Amygdala (tissue), 56 donors: ENCODE measurements at places on chromosomes 7 and 10.

DNA sequence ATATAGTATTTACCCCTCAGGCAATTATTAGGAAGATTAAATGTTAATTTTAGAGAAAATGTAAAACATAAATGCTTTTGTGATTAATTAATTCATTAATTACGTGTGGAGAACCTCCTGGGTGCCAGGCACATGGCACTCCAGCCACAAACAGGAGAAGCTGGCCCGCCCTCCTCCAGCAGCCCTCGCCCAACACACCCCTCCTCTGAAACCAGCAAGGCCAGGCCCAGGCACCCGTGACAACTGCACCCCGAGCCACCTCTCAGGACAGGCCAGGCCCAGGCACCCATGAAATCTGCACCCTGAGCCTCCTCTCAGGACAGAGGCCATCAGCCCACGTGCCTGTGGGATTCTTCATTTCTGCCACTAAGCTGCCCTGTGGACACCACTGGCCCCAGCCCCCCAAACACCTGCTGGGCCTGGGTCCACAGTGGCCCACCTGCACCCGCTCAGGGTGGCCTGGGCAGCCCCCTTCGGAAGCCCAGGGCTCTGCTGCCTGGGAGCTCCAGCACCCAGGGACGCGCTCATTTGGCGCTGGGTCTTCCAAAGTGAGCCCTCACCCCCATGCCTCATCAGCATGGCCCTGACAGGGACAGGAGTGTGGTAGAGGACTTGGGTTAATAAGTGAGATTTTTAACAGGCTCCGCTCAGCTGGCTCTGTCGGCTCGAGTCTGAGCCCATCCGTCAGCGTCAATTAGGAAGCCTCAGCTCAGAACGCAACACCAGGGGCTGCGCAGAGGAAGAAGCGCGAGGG is 482.1 kb downstream of the DNAJB6 start:
- DNase-seq, result no peak

DNA sequence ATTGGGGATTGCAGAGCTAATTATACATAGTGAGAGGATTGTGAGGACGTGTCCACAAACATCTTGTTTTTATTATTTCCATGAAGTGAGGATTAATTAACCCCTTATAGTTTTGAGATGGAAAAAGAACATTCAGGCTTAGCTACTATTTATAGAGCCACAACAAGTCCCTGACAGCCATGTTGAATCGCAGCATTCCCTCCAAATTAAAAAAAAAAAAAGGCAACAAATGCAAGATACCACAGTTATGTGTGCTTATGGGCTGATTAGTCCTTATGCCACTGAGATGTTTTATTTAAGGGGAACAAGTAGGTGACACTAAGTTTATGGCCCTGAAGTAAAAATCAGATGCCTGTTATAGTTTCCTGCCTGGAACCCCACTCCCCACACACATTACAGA is 350.3 kb downstream of the GPAM start:
- no peak for DNase-seq

DNA sequence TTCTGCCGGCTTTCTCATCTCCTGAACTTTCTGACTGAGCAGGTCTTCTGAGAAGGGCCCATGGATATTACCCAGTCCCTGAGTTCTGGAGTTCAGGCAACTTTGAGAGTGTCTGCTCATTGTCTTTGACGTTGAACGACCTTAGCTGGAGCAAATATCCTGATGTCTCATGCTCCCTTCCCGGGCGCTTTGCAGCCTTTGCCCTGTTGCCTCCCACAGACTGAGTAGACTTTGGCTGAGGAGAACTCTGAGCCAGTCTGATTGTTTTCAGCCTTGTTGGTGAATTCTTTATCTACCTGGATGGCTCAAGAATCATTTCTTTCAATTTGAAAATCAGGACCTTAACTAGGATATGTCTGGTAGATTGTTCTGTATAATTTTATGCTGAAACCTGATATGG is 353.7 kb downstream of the GLRX3 start:
- DNase-seq, result no peak

- no peak for DNase-seq
Measured at GRCh38 chr10:47336387-47337134, 11.6 kb upstream of the RBP3 start.

GRCh38 chr7:121557034-121557892 is 161.2 kb upstream of the FAM3C start:
- DNase-seq, result no peak

- peak; percentile 42 for DNase-seq
Measured at GRCh38 chr10:61900829-61901792, at the start of gene ARID5B. TSS of gene ARID5B (plus strand) at chr10:61901699. CDS start at chr10:61901710, 11 bp downstream.

- no peak for DNase-seq
Measured at GRCh38 chr10:11794566-11794965, 28.6 kb upstream of the PROSER2 start.

DNA sequence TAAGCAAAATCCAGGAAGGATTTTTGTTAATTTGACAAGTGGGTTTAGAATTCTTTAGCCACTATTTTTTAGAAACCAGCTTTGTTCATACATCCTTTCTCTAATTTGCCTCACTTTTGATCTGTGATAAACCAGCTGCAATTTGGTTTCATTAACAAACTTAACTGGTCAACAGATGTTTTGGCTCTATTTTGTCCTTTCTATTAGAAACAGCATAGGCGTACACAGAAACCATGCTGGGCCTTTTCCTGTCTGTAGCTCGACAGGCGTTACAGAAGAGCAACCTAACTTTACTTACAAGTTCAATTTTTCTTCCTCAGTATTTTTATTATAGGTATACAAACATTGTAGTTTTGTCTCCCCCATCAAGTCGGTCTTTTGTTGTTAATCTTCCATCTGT is 28.2 kb downstream of the KAT6B start:
- no peak for DNase-seq

DNA sequence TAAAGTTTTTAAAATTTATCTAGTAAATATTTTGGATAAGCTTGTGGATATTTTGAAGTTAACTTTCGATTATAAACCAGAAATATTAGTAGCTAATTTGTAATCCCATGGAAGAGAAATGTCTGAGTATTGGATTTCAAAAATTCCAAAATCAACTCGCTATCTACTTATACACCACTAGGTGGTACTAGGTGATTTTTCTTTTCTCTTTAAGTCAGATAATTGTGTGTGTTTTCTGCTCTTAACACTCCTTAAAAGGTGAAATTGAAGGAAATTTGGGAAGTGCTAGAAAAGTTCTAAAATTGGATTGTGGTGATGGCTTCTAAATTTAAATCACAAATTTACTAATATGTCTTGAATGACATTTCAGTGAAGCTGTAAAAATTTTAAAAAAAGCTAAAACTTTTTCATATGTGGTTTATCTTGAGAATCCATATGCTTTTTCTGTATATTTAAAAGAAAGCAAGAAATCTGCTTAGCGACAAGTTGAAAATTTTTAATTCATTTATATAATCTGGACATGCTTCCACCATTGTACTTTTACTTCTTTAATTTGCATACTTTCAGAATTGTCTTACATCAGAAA is 90.2 kb downstream of the IPMK start:
- DNase-seq, result no peak

DNA sequence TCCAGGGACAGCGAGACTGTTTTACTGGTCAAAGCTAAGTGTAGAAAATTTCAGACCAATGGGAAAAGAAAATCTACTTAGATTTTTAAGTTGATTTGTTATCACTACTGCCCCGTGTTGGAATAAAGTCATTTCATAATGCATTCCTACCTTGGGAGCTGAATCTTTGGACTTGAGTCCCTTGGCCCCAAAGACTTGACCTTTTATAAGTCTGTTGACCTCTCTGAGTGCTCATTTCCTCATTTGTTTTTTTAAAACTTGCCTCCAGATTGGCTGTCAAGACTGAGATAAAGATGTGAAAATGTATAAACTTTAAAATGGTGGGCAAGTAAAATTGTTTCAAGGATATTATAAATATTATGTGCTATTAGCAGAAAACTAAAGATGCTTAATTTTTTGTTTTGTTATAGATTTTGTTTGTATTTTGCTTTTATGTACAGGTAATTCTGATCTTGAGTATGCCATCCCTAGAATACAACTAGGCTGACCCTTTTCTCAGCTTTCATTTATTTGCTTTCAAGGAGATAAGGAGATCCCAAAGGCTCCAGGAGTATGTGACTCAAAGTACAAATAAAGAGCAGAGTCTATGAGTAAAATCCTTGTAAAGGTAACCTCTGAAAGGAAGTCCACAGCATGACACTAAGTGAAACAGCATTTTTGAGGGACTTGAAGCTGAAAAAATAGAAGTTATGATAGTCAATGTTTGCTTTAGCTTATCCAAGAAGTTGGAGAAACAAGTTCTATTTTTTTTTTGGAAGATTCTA is 54.6 kb downstream of the TMEM26 start:
- DNase-seq, result no peak

DNA sequence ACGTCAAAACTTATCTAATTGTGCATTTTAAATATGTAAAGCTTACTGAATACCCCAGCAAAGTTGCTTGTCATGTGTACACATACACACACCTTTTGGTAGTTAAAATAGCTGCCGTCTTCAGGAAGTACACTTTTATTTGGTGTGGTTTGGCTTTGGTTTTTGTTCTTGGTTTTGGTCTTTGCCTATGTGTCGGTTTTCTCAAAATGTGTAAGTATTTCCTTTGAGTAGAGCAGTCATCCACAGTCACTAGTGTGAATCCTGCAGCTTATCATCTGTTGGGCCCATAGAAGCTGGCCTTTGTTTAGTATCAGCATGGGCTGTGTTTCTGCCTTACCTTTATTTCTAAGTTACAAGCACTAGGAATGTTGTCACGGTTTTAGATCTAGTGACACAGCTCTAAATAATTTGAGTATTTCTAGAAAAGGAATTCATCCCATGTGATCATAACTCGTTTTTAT is 35.3 kb downstream of the NET1 start:
- DNase-seq, result no peak

DNA sequence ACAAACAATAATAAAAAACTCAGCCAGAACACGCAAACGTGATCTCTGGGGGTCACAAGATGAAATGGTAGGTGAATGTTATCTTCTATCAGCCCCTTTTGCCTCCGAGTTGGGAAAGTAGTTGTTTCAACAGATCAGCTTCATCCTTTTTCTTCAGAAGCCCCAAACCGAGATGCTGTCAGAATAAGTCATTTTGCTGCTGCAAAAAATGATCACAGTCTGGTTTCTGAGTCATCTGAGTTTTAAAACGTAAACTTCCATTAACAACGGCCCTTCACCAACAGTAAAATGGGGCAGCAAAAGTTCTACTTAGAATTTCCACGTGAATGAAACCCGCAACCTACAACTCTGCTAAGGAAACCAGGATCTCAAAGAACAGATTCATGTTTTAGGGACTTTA is 44.9 kb downstream of the JCAD start:
- DNase-seq, result no peak

- DNase-seq, result no peak
Measured at GRCh38 chr10:95229724-95230627, 35.9 kb downstream of the ACSM6 start.

GRCh38 chr7:56023500-56023899 is 27.7 kb downstream of the PSPH start:
- DNase-seq, result no peak

DNA sequence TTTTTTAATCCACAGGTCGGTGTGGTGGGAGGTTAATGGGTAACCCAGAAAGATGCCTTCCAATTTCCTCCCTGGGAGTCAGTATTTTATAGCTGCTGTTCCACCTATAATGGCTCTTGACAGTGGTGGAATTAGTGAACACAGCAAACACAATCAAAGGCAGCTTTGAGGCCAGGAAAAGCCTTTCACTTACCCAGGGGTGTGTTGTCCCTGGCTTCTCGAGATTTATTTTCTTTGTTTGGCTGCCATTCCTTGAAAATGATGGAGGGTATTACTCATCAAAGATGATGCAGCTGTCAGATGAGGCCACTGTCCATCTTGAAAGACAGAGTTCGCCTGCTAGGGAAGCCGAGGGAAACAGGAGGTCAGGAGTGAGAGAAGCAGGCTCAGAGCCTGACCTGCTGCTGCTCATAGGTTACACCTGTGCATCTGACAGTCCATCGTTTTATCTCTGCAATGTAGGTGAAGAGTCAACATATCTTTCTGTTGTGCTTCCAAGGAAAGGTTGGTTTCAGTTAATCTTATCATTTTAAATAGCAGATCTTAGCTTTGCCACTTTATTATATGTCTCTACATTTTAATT is 221.6 kb downstream of the XPNPEP1 start:
- DNase-seq, result no peak

GRCh38 chr10:103874730-103875129 is 19.4 kb upstream of the SH3PXD2A start:
- DNase-seq, result no peak

GRCh38 chr10:60964257-60965235 is 20.6 kb upstream of the RHOBTB1 start:
- DNase-seq, result peak; percentile 48

GRCh38 chr10:6721964-6722615 is 142.0 kb upstream of the PRKCQ start:
- DNase-seq, result no peak

GRCh38 chr10:76631884-76632766 is 1005.5 kb downstream of the KCNMA1 start:
- no peak for DNase-seq
